ENCODE measurements at places on chromosomes 6 and 20.

DNA sequence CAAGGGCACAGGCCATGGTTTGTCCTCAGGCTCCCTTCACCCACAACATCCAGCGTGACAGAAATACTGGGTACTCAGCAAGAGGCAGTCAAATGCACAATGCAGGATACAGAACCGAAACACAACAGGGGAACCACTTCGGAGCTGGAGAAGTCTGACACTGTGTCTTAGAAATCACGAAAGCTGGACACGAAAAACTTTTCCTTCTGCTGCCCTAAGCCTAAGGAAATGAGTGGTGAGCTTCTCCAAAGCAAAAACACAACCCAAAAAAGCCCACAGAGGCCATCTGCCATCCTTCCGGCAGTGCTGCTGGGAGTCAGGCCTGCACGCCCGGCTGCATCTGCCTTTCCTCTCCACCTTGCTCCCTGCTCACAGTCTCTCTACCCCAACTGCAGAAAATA is 106.3 kb downstream of the SLC23A2 start:
- DNase-seq = no peak

- DNase-seq = no peak
These were observed 75.3 kb downstream of the ELOVL2 start for GRCh38 chr6:10968776-10969175.

DNA sequence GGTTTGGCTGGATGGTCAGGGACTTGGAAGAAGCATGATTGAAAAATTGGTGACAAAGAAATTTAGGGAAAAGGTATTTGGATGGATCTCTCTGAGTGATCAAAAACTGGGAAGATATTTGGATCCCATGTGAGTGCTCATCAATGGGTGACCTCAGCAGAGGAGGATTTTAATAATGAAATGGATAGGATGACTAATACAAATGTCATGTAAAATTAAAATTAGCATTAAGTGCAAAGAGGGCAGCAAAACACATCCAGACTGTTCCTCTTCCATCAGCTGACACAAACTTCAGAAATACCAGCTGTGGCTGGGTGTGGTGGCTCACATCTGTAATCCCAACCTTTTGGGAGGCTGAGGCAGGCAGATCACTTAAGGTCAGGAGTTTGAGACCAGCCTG is 151.7 kb downstream of the THBS2 start:
- no peak for DNase-seq

DNA sequence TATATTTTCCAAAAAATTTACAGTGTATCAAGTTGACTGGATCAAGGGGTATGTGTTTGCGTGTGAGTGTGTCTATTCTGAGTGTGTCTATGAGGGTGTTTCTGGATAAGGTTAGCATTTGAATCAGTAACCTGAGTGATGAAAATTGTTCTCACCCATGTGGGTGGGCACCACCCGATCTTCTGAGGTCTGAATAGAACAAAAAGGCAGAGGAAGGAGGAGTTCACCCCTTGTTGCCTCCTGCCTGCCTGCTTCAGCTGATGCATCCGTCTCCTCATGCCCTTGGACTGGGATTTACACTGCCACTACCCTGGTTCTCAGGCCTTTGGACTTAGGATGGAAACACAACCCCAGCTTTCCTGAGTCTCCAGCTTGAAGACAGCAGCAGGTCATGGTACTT is 13.7 kb upstream of the PRND start:
- DNase-seq = no peak

DNA sequence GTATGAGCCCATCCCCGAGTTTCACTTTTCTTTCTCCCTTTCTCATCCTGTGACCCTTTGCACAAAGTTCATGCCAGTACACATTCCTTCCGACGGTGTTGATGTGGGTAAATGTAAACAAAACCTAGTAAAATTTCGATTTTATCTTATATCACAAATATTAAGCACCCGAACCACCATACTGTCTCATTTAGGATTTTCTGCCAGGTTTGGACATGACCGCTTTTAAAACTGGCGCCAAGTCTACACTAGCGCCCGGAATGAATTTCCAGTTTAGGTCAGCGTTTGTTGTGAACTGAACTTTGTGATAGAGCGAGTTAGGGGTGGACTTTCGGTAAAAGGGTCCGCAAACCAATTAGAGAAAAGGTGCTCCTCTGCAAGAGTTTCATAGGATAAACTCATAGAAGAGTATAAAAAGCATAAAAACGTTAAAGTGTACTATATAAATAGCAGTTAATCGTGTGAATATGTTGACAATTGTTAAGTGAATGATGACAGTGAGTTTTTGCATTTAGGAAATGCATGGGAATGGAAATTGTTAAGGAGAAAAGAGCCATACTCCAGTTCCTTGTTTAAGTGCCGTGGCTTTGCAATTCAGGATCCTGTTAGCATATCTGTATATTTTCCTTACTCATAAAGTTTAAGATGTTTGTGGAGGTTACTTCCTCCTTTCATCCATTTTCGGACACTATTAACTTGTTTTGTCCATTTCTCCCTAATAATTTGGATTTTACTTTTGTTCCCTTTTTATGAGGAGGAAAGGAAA is 937 bp downstream of the AKAP7 start:
- no peak for DNase-seq

- DNase-seq = no peak
These were observed 169.1 kb downstream of the NKAIN2 start for GRCh38 chr6:123972600-123973294.

GRCh38 chr6:1572892-1573291 is 36.8 kb upstream of the FOXC1 start:
- DNase-seq = no peak

GRCh38 chr6:45398075-45398813 is 20.5 kb upstream of the SUPT3H start:
- no peak for DNase-seq

DNA sequence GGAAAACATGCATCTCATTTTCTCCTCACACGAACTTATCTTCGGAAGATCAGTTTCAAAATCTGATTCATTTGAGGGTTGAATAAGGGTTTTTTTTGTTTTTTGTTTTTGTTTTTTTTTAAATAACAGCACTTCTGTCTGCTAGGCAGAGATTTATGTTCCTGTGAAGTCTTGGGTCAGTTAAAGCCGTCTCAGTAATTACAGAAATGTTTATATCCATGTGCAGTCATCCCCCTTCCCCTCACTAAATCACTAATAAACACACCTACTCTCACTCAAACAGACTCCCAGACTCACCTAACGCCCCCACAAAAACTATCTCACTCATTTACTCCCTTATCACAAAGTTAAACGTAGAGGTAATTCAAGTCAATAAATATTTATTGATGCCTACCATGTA is 214.2 kb upstream of the SUPT3H start:
- DNase-seq = no peak

DNA sequence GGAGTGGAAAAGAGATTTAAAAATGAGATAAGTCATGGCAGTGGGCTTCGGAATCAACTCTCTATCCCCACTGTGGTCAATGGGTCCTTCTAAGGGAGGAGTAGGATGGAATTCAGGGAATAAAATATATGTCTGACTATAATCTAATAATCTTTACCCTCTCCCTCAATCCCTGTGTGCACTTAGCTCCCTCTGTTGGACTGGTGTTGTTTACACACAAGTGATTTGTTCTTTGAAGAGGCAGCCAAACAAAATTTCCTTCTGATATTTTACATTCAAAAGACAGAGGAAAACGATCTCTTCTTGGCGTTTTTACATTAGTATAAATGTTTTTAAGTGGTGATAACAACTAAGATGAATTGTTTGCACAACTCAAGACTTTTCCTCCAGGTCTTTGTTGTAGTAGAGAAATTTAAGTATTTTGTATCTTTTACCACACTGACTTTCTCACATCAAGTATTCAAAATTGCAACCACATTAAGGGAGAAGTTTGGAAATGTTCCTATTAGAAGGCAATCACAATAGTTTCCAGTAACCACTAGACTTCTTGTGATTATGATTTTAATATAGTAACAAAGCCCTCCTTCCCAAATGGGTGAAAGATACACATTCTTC is 317.8 kb downstream of the CENPW start:
- no peak for DNase-seq

- no peak for DNase-seq
These were observed 12.2 kb downstream of the NCOA7 start for GRCh38 chr6:125802943-125803377.

DNA sequence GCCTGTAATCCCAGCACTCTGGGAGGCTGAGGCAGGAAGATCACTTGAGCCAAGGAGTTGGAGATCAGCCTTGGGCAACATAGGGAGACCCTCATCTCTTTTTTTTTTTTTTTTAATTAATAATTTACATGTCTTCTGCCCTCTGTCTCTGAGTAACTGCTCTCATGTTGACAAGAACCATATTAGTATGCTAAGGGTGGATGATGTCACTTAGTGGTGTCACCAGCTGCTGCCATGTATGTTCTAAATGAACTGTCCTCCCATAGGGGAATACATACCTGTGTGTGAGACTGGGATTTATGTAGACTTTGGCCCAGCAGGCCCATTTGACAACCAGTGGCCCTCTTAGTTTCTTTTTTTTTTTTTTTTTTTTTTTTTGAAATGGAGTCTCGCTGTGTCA is 65.6 kb downstream of the SCAND1 start:
- DNase-seq = no peak

DNA sequence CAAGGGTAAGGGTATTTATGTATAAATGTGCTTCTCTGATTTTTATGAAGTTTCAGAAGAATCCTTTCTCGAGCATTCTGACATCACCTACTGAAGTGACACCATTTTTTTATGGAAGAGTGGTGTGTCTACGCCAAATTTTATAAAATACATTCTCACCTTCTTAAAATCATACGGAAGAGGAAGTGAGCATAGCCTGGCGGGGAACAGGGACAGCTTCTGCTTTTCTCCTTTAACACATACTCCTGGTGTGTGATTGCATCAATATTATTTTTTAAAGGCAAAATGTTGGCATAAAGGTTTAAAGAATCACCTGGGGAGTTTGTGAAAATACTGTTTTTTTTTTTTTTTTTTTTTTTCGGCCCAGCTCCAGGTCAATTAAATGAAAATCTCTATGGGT is 733.6 kb upstream of the MAN1A1 start:
- DNase-seq = no peak

GRCh38 chr6:28824793-28825731 is 98.7 kb downstream of the TRIM27 start:
- no peak for DNase-seq

DNA sequence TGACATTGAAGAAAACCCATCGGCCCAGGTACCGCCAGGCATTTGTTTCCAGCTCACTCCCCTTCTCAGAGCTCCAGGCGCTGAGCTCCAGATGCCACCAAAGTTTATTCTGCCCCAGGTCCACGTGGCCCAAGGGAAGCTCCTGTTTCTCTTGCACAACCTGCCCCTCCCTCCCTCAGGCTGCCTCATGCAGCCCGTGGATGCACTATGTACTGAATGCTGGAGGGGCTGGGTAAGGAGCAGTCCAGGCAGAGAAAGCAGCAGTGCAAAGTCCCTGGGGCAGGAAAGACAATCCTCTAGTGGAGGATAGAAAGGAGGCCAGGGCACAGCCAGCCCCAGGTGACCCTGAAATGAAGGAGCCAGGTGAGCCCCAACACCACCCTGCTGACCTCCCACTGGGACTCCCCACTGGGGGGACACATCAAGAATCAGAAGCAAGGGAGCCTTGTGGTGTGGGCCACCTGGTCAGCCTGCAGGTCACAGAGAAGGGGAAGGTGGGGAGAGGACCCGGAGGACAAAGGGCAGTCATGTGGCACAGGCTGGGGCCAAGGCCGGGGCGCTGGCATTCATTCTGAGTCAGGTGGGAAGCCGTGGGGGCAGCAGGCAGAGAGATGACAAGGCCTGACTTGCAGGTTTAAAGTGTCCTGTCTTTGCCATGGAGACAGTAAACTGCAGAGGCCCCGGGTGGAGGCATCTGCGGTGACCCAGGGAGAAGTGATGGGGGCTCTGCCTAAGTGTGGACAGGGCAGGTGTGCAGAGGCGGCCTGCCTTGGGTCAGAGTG is 230.1 kb downstream of the PREX1 start:
- no peak for DNase-seq

DNA sequence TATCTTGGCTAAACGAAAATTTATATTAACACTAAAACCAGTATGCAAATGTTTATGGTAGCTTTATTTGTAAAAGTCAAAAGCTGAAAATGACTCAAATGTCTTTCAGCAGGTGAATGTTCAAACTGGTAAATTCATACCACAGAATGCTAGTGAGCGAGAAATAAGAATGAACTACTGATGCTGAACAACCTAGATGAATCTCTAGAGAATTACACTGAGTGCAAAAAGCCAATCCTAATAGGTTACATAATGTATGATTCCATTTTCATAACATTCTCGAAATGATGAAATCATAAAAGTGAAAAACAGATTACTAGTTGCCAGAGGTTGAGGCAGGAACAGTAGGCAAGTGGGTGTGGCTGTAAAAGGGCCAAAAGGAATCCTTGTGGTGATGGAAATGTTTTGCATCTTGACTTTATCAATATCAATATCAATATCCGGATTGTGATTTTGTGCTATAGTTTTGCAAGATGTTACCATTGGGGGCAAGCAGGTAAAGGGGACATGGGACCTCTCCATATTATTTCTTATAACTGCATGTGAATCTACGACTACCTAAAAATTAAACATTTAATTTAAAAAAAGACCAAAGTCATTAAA is 26.1 kb downstream of the ZNF311 start:
- DNase-seq = no peak

DNA sequence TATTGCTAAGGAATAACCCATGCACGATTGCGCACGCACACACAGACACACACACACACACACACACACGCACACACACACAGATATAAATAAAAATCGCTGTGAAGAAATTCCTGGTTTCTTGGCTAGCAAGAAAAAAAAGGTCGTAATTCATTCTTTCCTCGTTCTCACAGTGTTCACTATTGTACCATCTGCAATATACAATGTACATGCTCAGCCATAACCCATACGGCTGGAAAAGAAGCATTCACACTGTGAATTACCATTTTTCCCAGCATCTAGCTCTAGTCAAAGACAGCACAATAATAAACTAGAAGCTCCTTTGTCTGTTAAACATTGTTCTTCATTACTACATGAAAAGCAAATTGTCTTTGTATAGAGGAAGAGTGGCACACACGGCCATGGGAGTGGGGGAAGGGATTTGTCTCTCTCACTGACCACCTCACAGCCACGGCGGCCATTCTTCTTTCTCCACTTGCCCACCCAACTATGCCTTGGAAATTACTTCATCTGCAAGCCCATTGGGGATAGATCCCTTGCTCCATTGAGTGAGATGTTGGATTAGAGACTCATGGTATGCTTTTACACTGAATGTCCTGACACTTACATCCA is 115.3 kb upstream of the ID4 start:
- no peak for DNase-seq

DNA sequence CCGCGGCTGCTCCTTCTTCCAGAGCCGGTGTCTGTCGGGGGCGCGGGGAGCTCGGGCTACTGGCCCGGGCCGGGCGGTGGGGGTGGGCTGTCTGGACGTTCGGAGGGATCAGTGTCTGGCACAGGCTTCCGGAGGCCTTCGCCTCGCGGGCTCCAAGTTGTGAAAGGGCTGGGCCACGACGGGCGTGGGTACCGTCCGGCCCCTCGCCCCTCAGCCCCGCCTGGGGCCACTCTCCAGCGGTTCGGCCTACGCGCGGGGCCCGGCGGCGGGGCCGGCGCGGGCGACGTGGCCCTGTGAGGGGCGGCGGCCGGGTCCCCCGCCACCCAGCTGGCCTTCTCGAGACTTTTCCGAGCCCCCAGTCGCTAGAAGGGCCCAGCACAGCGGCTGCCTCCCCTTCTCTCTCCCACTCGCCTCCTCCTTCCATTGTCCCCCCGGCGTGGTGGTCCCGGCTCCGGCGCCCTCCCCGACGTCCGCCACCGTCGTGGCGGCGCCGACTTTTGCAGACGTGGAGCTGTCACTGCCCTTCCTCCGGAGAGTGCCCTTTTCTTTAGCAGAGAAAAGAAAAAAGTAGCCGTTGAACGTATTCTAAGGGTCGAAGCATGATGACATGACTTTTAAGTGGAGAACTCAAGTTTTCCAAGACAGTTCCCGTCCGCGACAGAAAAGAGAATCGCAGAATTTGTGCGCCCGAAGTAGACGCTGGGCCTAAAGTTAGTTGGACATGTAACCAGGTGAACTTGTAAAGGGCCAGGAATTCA is 571 bp downstream of the ITCH start:
- no peak for DNase-seq
